ENCODE measurements at places on chromosomes 4 and X.

- DNase-seq = peak; percentile 31
Observed at GRCh38 chrX:65635378-65635777, 32.1 kb upstream of the MSN start.

GRCh38 chr4:1767770-1768366 lies 25.2 kb upstream of the FGFR3 start:
- DNase-seq = peak; percentile 20

GRCh38 chr4:5034206-5034605 lies 14.9 kb upstream of the CYTL1 start:
- DNase-seq = no peak

- DNase-seq = peak; percentile 95
Observed at GRCh38 chr4:41120297-41121217, 93.8 kb downstream of the APBB2 start.

DNA sequence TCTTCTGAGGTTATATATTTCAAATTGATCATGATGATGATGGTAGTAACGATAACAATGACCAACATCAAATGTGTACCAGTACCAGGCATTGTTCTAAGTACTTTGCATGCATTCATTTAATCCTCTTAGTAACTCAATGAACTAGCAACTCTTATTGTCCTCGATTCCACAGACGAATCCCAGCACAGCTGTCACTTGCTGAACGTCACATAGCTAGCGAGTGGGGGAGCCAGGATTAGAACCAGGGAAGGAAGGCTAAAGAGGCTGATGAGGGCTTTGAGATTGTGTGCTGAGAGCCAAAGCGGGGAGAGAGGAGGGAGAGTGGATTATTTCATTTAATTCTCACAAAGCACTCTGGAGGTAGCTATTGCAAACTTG lies 103.6 kb downstream of the PHOX2B start:
- DNase-seq = no peak

GRCh38 chr4:73589887-73590801 lies 30.1 kb downstream of the RASSF6 start:
- no peak for DNase-seq

DNA sequence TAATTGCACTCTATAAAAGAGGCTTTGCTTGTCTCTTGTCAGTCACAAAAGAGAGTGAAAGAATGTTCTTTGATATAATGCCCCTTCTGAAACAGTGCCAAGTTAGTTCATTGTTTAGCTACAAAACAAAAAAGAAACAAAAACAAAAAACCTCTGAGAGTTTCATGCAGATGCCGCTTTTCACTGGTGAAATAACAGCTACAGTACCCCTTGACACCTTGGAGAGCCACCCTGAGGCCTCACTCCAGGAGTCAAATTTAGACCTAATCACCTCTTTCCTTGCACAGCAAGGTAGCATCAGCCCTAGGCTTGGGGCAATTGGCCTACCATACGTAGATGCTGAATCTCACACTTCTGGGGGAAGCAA lies 185.2 kb downstream of the UNC5C start:
- DNase-seq = no peak

GRCh38 chrX:10612215-10612614 lies 8.2 kb downstream of the MID1 start:
- DNase-seq = peak; percentile 70

DNA sequence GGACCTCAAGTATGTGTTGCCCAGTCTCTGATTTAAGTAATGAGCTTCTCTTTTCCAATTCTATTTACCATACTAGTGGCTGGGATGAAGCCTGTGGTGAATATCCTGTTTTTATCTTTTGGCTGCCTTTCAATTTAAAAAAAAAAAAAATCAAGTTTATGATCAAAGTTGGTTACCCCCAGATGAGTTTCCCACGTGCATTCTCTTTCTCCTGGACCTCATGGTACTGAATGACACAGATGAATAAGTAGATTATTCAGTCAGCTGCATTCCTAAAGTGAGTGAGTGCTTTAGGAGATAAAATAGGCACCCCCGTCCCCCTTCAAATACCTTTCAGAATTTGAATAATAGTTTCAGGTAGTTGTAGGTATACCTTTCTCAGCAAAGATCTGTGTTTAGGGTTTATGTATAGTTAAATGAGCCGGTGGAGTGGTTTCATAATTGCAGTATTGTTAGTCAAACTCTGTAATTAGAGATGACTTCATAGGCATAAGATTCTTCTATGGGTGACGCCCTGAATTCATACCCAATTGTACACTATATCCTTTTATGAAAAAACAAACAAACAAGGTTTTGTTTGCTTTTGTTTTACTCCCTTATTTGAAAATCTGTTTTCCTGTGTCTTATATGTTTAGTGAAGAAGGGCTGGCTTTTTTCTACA lies 41.9 kb downstream of the PLS3 start:
- no peak for DNase-seq

DNA sequence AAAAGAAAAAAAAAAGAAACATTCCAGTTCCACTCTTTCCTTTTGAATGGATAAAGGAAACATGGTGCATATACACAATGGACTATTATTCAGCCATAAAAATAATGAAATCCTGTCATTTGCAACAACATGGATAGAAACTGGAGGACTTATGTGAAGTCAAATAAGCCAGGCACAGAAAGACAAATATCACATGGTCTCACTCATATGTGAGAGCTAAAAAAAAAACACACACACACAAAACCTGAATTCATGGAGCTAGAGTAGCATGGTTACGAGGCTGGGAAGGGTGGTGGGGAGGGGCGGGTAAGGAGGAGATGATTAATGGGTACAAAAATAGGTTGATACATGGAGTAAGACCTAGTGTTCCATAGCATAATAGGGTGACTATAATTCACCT lies 22.4 kb upstream of the SH3KBP1 start:
- no peak for DNase-seq

- peak; percentile 36 for DNase-seq
Observed at GRCh38 chr4:40736910-40737309, 12.8 kb upstream of the NSUN7 start.

DNA sequence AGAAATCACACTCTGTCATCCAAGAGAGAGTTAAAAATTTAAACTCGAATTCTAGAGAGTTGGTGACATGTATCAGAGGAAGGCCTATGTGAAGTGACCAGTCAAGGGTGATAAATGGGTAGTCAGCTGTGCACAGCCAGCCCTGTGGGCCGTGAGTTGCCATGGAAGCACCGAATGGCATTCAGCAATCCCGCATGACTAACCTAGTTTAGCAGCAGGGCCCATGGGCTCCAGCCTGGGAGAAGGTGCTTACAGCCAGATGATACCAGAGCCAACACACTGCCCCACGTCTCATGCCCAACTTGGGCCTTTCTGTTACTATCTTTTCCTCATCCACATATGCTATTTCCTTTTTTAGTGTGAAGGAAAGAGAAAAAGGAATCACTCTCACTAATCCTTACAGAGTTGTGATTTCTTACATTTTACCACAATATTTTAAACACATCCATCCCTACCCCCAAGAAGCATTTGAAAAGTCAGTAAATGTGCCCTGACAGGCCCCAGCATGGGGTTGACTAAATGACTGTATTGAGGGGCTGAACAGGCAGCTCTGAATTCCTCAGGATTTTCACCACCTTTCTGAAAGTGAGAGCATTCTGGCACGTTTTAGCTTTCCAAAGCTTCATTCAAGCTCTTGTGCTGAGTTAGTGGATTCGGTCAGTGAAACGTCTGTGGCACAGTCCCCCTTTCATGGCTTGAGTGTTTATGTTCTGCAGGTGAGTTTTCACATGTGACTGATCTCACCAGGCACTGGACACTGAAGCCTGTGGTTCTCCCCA lies 104.2 kb downstream of the AFF1 start:
- DNase-seq = peak; percentile 96

DNA sequence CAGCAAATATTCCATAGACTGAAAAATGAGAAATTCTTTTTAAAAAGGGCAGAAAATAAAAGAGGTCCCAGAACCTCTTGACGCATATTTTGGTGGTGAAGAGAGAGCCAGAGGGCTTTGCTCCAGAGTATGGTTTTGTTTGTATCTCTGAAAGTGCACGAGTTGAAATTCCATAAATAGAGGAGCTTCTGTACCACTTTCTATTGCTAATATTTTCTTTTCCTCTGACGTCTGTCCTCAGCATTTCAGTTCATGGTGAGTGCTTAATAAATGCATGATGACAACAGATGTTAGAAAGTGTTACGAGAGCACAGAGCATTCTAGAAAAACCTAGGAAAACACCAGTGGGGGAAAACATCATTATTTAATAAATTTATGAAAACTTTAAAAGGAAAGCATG lies 145.6 kb downstream of the AMELX start:
- DNase-seq = peak; percentile 82

GRCh38 chr4:181711387-181711786 lies 531.8 kb upstream of the TENM3 start:
- no peak for DNase-seq

DNA sequence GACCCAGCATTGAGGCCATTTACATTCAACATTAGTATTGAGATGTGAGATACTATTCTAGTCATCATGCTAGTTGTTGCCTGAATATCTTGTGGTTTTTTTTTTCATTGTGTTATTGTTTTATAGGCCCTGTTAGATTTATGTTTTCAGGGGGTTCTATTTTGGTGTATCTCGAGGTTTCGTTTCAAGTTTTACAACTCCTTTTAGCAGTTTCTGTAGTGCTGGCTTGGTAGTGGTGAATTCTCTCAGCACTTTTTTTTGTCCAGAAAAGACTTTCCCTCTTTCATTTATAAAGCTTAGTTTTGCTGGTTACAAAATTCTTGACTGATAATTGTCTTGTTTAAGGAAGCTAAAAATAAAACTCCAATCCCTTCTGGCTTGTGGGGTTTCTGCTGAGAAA lies 115.5 kb downstream of the NPNT start:
- no peak for DNase-seq

DNA sequence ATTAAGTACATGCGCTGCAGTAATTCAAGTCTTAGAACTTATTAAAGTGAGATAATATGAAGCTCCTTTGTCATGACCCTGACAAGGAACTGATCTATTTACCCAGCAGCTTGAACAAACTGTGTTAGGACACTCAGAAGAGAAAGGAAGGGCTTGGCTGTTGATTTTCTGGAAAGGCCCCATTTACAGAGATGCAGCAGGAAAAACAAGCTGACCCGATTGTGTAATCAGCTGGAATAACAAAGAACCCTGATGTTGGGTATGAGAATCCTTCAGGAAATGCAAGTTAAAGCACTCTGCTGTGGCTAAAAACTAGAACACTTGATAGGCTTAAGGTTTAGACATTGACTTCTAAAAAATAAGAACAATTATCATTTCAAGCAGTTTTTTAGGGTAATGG lies 64.8 kb downstream of the TBC1D9 start:
- peak; percentile 30 for DNase-seq
